ENCODE measurements at places on chromosomes 7 and 10.

DNA sequence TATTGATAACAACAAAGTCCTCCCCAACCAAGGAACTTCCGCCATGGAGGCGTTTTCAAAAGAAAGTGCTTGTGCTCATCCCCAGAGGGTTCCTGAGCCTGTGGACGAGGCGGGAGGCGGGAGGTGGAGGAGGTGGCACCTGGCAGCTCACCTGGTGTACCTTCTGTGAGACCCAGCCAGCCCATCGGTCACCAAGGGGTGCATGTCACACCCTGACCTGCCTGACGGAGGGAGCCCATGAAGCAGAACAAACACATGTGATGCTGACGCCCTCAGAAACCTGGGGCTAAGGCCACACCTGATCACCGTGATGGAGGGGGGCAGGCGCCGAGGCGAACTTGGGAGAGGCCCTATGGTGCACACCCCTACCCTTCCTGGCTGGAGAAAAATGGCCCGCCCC lies 458.8 kb downstream of the DNAJB6 start:
- no peak for DNase-seq

- DNase-seq: no peak
Observed at GRCh38 chr7:17934612-17935240, 5.6 kb downstream of the SNX13 start.

DNA sequence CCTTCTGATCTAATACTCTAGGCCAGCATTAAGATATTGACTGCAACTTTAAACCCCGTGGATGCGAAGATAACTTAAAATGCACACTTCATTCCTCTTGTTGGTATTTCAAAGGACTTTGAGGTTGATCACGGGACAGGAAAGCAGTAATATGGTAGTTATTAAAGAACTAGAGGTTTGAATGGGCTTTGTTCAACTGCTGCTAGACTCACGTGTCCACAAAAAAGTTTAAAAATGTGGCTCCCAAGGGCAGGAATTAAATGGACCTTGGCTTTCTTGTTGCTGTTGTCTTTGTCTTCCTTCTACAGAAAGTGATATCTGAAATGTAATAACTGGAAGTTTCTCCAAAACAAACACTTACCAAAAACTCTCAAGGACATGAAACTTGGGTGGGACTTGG lies 186.3 kb downstream of the XPNPEP1 start:
- no peak for DNase-seq

GRCh38 chr10:121754666-121755065 lies 156.4 kb upstream of the FGFR2 start:
- DNase-seq: no peak

- DNase-seq: no peak
Observed at GRCh38 chr10:1384026-1384425, 327.8 kb downstream of the WDR37 start.

- DNase-seq: no peak
Observed at GRCh38 chr7:107494884-107495283, 25.0 kb downstream of the GPR22 start.

GRCh38 chr10:89007129-89007893 lies 16.7 kb downstream of the FAS start:
- no peak for DNase-seq

DNA sequence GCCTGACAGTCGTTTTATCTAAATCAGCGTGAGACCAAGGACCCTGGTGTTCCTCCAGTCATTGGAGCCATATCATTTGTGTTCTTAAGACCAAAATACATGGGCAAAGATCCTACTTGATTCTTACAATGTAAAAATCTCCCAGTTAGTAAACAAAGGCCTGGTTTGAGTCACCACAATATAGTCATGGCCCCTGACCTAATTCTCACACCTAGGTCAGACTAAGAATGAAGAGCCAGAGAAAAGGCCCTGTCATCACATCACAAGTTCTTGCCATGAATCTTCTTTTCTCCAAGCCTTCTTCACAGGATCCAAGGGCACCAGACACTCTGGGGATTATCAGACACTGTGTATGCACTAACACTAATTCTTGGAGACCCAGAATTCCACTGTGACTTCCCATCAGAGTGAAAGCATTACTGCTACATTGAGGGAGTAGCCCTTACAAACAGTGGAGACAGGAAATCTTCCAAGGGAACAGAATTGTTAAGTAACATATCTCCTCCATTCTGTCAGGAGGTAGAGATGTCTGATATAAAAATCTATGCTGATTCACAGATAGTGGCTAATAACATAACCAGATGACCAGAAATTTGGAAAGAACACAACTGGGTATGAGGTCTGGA lies 7.6 kb upstream of the ERVW-1 start:
- no peak for DNase-seq

DNA sequence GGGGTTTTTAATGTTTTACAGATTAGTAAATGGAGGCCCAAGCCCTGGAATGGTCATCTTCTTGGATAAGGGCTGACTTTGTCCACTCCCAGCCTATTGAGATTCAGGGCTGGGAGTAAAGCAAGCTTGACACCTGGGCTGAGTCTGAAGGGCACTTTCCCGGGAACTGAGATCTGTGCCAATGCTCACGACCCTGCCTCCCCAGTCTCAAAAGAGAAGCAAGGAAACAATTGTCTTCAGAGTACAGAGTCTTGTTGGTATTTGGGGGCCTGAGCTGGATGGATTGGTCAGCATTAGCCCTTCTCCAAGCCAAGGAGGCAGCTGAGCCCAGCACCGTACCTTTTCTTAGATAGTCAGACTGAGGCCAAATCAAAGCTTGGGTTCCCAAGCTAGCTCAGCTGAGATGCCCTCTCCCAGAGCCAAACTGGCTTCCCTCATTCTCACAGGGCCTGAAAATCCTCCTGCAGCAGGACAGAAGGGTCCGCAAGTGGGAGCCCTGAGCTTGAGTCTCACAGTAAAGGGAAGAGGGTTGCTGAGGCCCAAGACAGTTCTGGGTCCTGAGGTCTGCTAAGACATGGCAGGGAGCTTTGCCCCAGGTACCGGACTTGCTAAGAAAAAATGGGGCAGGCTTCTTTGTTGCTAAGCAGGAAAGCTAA lies 3.7 kb downstream of the DDIT4 start:
- DNase-seq: no peak

DNA sequence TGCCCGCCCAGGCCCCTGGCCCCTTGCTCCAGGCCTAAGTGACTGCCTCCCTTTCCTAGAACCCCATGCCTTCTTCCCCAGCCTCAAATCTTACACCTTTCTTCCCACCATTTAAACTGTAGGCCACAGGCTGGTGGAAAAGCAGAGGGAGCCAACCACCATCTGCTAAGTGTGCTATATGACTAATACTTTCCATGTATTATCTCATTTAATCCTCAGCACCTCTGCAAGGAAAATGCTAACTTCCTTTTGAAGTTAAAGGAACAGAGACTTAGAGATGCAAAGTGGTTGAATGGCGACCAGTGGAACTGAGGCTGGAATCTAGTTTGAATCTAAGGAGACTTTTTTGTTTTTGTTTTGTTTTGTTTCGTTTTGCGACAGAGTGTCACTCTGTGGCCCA lies 17.8 kb upstream of the MTPAP start:
- no peak for DNase-seq
